Bronchial epithelial cell (primary cell): ENCODE measurements at places on chromosomes 5 and 9.
A peak's percentile ranks its signal among the peaks of the same experiment; 100 is the strongest.

DNA sequence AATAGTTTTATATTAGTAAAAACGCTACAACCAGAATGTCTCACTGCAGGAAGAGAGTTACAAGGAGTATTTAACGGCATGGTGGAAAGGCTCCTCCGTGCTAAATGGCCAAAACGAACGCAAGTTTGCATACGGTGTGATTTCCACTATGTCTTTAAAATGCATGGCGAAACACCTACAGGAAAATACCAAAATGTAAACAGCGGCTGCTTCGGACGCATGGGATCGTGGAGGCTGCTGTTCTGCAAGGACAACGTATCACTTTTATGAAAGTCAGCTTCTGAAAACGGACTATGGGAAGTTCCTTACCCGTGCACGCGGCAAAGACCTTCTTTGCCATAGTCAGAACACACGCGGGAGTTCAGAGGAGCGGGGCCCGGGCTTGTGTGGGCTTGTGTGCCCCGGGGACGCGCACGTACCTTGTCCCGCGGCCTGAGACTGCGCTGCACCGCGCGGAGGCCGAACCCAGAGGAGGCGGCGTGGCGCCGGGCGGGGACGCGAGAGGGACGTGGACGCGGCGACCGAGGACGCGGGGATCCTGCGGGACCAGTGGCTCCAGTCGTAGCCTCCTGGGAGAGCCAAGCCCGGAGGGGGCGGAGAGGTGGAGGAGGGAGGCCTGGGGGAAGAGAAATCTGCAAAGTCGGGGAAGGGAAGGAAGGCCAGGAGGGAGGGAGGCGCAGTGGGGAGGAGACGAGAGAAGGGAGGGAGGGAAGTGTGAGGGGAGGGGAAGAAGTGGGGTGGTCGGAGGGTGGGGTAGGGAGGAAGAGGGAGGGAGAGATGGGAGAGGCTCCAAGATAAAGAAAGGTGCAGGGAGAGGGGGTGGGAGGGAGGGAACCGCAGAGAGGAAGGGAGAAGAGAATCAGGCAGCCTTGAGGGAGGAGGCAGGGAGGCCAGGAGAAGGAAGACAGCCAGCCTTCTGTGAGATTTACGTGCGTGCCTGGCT lies at the start of gene CMBL:
Gene CMBL (minus strand): TSS at position 697 of the 943 bp plus-strand sequence. CDS start 17,140 bp downstream, outside the sequence.
- DNase-seq, result peak; percentile 64

DNA sequence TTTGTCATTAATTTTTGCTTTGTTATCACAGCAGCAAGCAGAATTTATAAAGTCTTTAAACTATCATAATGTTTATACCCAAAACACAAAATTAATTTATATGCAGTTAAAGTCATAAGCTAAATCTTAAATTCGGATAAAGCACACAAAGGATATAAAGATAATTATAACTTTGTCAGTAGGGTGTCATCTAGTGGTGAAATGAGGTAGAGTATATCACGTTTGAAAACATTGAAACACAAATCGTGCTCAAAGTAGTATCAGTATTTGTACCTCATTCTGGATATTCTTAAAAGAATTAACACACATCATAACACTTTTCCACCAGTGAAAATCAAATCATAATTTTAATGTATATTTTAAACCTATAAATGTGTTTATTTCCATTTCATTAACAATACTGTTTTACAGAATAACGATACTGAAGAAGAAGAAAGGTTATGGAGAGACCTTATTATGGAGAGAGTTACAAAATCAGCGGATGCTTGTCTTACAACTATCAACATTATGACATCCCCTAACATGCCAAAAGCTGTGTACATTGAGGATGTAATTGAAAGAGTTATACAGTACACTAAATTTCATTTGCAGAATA lies 129.5 kb downstream of the NIPBL start:
- peak; percentile 35 for DNase-seq

GRCh38 chr5:143442385-143442784 lies 38.9 kb upstream of the NR3C1 start:
- DNase-seq, result peak; percentile 44

DNA sequence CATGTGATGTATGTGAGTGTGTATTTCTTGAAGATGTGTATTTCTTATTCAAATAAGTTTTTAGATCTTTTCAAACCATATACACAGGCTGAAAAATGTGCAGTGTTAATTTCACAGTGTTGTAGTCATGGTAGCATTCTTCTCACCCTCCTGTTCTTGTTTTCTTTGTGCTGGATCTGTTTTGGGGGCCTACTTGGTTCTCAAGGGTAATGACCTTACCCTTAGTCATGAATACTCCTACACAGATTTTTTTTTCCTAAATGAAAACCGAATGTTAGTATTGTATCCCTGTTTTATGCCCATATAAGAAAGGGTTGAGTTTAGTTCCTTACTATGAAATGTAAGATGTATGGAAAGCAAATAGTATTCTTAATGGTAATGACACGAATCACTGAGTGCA lies 88.0 kb downstream of the SLC44A1 start:
- peak; percentile 8 for DNase-seq

GRCh38 chr5:142548739-142549275 lies 137.1 kb downstream of the FGF1 start:
- DNase-seq, result peak; percentile 94

- peak; percentile 67 for DNase-seq
These were observed 40.6 kb downstream of the ACTL7B start for GRCh38 chr9:108815156-108815555.

- no peak for DNase-seq
These were observed at the start of gene GRIN3A for GRCh38 chr9:101738566-101739183. TSS of gene GRIN3A (minus strand) at chr9:101738647. CDS start at chr9:101737979, 668 bp downstream.
